Activated T-helper 1 cell treated with Interleukin-2 at 50 U/mL for 16 hours (primary cell): ENCODE measurements at places on chromosomes 7 and 10.

- no peak for DNase-seq
Observed at GRCh38 chr10:30734901-30735300, 105.3 kb upstream of the LYZL2 start.

GRCh38 chr10:70595566-70596016 lies 7.0 kb downstream of the PRF1 start:
- no peak for DNase-seq

DNA sequence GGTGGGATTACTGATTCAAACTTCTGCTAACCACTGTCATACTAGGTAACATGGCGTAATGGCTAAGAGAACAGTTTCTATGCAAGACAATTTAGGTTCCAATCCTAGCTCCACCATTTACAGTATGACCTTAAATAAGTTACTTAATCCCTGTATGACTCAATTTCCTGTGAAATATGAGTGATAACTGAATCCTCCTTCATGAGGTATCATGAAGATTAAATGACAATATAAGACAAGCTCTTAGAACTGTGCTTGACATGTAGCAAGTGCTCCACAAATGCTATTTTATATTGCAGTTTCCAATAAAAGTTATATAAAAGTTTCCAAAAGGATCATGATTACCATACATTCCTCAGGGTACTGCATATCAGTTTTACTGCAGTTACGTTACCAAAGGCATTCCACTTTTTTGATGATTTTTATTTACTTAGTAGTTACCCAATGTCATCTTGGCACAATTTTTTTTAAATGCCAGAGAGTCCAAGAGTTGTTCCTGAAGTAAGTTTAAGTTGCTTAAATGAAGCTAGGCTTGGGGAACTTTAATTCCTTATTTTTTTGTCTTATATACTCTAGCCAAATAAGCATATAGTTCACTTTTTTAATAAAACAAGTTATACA lies 7.1 kb downstream of the DOCK4 start:
- DNase-seq, result no peak

DNA sequence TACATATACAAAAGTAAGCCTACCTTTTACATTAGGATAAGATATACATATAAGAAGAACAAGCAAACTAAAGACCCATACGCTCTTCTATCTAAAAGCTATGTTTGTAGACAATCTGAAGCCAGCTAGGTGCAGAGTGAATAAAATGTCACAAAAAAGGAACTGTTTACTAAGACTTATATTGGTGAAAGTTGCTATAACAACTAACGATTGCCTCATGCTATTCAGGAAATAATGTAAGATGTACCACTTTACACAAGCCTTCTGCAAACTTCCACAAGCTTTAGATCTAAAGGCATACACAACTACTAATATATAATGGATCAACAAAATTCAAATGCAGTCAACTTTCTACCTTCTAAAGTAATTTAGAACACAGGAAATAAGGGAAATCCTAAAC lies 175.1 kb downstream of the SRPK2 start:
- no peak for DNase-seq

DNA sequence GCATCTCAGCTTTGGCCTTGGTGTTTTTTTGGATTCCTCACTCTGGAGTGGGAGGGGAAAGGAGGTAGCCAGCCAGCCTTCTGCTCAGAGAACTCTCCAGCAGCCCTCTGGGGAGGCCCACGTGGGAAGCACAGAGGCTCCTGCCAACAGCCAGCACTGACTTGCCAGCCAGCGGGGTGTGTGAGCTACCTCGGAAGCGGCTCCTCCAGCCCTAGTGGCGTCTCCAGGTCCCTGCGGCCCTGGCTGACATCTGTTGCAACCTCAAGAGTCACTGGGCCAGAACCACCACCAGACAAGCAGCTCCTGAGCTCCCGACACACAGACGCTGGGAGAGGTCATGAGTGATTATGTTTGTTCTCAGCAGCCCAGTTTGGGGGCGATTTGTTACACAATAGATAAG lies 180.2 kb upstream of the FZD8 start:
- no peak for DNase-seq

- no peak for DNase-seq
Observed at GRCh38 chr10:1358860-1359625, 302.9 kb downstream of the WDR37 start.

DNA sequence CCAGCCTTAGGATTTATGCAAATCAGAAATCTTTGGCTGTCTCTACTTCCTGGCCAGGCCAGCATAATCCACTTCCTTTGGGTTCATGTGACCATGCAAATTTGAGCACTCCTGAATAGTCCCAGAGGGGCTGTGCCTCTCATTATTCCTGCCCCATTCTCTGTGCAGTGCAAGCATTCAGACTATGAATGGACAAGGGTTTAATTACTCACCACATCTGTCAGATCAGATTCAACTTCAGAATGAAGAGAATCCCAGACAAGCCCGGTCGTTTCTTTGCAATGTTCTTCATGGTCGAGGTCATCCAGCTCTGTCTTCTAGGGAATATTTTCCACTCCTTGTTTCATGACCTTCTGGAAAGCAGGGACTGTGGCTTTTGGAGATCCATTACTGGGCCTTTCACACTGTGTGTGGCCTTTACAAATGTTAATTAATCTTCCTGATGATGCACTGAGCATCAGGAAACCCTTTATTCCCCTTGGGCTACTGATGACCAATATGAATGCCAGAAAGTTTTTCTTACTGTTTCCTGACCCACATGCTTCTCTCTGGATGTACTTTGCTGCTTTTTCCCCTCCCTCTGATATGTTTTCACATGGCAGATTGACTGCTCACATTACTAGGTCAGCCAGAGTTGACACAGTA lies 217.6 kb upstream of the TCF7L2 start:
- DNase-seq, result no peak

DNA sequence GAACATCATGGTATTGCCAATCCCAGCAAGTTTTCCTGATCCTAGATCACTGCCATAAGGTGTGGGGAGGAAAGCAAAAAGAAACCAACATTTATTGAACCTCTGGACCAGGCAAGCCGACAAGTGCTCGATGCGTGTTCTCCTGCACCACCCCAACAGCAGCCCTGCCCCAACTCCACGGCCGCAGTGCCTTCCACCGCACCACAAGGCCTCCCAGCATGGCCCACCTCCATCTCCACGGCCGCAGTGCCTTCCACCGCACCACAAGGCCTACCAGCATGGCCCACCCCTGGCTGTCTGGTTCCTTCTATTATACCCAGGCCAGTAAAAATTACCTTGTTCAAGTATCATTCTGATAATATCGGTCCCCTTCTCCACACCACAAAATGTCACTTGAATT lies 8.7 kb downstream of the HIPK2 start:
- DNase-seq, result no peak

DNA sequence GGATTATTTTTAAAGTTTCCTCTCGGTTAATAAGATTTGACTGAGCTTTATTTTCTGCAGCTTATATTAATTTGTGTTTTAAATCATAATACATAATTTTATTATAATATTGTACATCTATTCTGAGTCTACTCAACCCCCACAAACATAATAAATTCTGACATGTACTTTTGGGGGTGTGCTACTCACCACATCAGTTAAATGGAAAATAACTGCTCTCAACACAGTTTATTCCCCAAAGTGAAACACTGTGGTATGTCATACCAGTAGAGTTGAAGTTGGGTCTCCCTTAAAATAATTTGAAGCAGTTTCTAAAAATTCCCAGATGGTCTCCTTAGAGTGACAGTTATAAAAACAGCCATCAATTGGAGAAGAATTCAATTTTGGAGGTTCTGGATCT lies 463.2 kb downstream of the PHTF2 start:
- DNase-seq, result no peak

- DNase-seq, result no peak
Observed at GRCh38 chr7:47492716-47493325, 89.1 kb downstream of the TNS3 start.

GRCh38 chr10:94146746-94147145 lies 153.0 kb downstream of the PLCE1 start:
- DNase-seq, result no peak

GRCh38 chr7:2069472-2069860 lies 163.3 kb downstream of the MAD1L1 start:
- DNase-seq, result no peak

DNA sequence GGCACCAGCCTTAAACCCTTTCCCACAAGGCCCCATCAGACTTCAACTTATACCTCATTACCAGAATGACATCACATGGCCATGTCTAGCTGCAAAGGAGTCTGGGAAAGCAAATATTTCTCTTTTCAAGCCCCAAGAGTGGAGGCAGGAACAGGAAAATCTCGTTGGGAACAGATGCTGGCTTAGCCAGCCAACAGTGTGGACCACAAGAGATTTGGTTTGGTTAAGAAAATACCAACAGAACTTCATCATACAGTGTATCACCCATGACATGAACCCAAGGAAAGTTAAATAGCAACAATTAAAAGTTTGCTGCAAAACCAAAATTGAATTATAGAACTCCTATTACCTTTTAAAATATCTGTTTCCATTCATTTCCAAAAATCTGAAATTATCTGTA lies 2.2 kb upstream of the MET start:
- DNase-seq, result no peak

DNA sequence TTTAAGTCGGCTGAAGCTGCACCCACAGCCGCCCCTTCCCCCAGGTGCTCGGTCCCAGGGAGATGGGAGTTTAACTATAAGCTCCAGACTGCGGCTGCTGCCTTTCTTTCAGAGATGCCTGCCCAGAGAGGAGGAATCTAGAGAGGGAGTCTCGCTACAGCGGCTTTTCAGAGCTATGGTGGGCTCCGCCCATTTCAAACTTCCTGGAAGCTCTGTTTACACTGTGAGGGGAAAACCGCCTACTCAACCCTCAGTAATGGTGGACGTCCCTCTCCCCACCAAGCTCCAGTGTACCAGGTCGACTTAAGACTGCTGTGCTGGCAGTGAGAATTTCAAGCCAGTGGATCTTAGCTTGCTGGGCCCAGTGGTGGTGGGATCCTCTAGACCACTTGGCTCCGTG lies 135.4 kb downstream of the CXCL12 start:
- no peak for DNase-seq

GRCh38 chr10:48692748-48693147 lies 8.1 kb downstream of the WDFY4 start:
- no peak for DNase-seq

DNA sequence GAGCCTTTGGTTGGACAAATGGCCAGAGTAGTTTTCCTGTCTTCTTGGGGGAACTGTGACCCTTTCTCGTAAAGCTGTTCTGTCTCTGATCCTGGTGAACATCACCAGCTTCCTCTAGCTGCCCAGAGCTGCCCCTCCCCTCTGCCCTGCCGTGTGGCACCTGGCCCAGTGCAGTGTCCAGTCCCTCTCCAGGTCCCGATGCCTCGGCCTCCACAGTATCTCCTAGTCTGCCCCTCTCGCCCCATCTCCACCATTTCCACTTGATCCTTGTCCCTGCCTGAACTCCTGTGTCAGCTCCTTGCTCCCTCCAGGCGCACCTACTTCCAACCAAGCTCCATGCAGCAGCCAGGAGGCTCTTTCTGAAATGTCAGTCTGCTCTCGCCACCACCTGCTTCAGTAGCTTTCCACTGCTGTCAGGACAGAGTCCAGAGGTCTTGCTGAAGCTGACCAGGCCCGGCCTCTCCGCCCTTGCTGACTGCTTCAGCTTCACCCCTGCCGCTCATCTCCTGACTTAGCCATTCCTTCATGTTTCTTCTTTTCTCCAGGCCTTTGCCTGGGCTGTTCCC lies 133.6 kb downstream of the GRK5 start:
- no peak for DNase-seq

DNA sequence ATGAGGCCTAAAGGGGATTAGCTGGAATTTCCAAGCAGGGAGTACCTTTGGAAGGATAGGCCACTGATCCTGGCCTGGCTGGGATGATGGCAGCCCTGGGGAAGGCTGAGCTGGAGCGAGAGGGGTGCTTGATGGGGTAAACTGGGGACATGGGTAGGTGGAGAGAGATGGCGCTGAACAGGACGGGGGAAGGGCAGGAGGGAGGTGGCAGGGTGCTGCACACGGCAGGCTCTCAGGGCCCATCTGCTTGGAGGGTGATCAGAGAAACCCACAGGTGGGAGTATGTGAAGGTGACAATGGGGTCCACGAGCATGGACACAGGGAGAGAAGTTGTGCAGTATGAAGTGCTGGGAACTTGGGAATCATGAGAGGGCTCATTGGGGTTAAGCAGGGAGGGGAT lies 10.3 kb downstream of the MAT1A start:
- DNase-seq, result no peak

- DNase-seq, result no peak
Observed at GRCh38 chr7:41292487-41292886, 410.4 kb downstream of the INHBA start.

DNA sequence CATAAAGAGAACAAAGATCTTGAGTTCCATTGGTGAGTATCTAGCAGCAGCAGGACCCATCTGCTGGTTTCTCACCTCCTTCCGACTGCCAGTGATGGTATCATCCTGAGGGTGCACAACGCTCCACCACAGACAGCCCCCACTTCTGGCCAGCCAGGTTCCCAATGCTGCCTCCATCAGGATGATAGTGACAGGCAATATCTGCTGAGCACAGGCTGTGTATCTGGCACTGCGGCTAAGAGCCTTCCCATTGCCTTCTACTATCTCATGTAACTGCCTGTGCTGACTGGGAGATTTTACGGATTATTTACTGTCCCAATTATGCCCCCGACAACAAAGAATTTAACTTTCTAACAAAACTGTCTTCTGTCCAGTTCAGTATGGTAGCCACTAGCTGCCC lies 352.4 kb upstream of the AOAH start:
- DNase-seq, result no peak
